Left ventricle myocardium inferior (tissue), 1 donor: ENCODE measurements at places on chromosomes 1 and 21. TPM values are rescaled to one million over a fixed set of nuclear protein-coding genes. Genes with fewer than 3 reads are reported as not detected.
A peak's percentile ranks its signal among the peaks of the same experiment; 100 is the strongest.

GRCh38 chr1:183604815-183605214 lies 14.6 kb upstream of the NCF2 start:
- H3K4me1 ChIP-seq = peaks cover 16% of the 10 kb centered on the region
- peak overlapping the region; percentile 6 for H3K27ac ChIP-seq
- DNase-seq = no peak
- no peak overlapping the region for H3K4me3 ChIP-seq
- H3K27me3 ChIP-seq = no peaks in the 10 kb centered on the region

DNA sequence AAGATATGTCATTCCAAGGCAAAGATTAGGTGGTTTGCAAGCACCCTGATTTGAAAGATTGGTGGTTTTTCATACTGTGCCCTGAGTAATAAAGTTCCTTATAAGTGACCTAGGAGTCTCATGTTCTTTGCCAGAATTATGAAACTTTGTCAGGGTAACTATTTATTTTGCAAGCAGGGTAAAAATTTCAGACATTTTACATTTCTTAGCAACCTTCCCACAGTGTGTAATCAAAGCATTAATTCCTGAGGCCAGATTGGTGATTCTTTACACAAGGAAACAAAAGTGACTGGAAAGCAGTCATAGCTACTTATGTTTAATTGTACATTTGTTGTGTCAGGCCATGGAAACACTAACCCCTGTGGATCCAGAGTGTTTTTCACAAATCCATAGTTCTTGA lies 998.0 kb upstream of the B3GALT2 start:
- no peaks in the 10 kb centered on the region for H3K36me3 ChIP-seq
- H3K4me1 ChIP-seq = no peaks in the 10 kb centered on the region
- no peak for DNase-seq
- no peak overlapping the region for H3K4me3 ChIP-seq
- H3K27ac ChIP-seq = no peak overlapping the region

DNA sequence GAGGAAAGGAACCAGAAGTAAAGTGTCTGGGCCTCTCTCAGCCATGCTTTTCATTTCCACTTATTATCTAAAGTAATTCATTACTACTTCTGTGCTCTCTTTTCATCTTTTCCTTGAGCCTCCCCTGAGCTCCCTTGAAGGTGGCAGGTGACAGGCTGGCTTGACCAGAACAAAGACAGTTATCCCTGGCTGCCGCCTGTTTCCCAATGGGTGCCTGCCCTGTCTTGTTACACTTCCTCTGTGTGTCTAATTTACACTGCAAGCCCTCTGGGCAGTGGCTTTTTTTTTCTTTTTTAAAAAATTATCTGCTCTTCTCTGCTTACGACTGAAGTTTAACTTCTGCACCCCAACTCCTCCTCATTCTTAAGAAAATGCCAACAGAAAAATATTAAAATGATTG lies 113.4 kb downstream of the NGF start:
- no peaks in the 10 kb centered on the region for H3K36me3 ChIP-seq
- H3K27me3 ChIP-seq = no peaks in the 10 kb centered on the region
- H3K4me3 ChIP-seq = no peak overlapping the region
- DNase-seq = no peak
- peaks cover 5% of the 10 kb centered on the region for H3K4me1 ChIP-seq

DNA sequence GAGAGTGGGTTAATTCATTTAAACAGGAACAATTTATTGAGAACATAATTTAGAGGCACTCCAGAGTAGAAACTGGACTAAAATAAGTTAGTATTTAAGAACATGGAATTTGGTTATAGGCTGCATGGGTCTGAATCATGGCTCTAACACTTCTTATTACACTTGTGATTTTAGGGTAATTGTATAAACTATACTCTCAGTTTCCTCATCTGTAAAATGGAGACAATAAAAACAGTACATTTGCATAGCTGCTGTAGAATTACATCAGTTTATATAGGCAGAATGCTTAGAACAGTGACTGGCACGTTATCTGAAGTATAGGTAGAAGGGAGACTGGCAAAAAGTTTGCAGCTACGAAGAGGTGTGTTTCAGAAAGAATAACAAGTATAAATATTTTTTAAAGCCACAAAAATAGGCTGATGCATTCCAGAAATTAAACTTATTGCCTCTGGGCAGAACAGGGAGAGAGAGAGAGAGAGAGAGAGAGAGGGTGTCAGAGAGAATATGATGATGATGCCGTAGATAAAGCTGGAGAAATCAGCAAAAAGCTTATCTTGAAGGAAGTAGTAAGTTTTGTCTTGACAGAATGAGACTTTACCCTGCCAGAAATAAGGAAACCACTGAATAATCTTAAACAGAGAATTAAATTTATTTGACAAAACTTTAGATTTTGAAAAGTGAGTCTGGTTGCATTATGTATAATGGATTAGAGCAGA lies 8.1 kb upstream of the OR6K3 start:
- no peak overlapping the region for H3K4me3 ChIP-seq
- no peaks in the 10 kb centered on the region for H3K4me1 ChIP-seq
- DNase-seq = no peak
- no peaks in the 10 kb centered on the region for H3K36me3 ChIP-seq

GRCh38 chr1:14970115-14970798 lies 183.3 kb upstream of the TMEM51 start:
- no peaks in the 10 kb centered on the region for H3K27me3 ChIP-seq
- peak; percentile 42 for DNase-seq
- H3K27ac ChIP-seq = peak overlapping the region; percentile 22
- peaks cover 45% of the 10 kb centered on the region for H3K4me1 ChIP-seq
- H3K4me3 ChIP-seq = no peak overlapping the region
- no peaks in the 10 kb centered on the region for H3K36me3 ChIP-seq

DNA sequence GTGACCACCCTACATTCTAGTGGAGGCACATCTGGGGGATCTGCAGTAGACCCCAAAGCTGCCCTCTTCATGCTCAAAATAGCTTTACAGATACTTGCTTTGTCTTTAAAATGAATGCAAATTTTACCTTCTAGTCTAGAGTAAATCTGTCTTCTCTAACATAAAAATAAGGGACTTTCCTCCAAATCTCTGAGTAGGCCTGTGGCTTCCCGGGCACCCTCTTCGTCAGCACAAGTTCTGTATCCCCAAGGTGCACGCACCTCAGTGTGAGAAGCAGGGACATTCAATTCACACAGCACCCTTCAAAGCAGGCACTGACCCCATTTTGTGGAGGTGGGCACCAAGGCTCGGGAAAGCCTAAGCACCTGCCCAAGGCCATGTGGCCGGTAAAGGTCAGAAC lies 19.0 kb downstream of the MEF2D start:
- H3K4me1 ChIP-seq = peaks cover 100% of the 10 kb centered on the region
- H3K27me3 ChIP-seq = no peaks in the 10 kb centered on the region
- peak overlapping the region; percentile 75 for H3K27ac ChIP-seq

The LPAR3 gene
- 16.2 TPM for total RNA-seq

The PEX19 gene
- 97.6 TPM for total RNA-seq

The CITED4 gene
- 24.4 TPM for total RNA-seq

The ELF3 gene
- 0.60 TPM for total RNA-seq
